ENCODE measurements at places on chromosomes 11 and 22.

GRCh38 chr22:39364714-39365491, 15.1 kb downstream of the SYNGR1 start:
- DNase-seq = no peak

- no peak for DNase-seq
Observed at GRCh38 chr11:95503047-95503446, 272.0 kb upstream of the SESN3 start.

GRCh38 chr11:27370374-27370773, 7.4 kb upstream of the CCDC34 start:
- no peak for DNase-seq

- DNase-seq = no peak
Observed at GRCh38 chr22:27019827-27020226, 362.4 kb downstream of the MIAT start.

GRCh38 chr11:75568616-75569219, 6.7 kb downstream of the SERPINH1 start:
- DNase-seq = no peak

DNA sequence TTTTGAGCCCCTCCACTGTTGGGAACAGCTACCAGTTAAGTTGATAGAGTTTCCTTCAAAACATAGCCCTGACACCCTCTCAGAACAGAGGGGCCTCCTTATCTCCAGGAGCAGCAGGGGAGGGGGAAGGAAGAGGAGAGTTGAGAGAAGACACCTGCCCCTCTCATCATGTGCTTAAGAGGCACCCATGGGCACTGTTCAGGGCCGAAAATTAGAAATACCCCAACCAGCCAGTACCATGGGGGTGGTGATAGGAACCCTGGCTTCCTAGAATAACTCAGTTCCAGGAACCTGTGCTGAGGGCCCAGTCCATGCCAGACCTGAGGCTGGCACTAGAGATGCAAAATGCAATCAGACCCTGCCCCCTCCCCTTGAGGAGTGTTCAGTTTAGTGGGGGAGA, 9.3 kb upstream of the GDPD5 start:
- no peak for DNase-seq

DNA sequence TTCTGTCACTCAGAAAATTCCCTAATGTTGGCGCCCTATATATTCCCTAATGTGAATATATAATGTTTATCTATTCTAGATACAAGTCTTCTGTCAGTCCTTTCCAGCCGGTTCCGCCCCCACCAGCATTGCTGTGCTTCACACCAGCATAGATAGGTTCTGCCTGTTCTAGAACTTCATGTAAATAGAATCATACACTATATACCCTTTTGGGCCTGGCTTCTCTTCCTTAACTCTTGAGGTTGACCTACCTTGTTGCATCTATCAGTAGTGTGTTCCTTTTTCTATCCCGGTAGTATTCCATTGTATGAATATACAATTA, 34.6 kb downstream of the OTOG start:
- no peak for DNase-seq

DNA sequence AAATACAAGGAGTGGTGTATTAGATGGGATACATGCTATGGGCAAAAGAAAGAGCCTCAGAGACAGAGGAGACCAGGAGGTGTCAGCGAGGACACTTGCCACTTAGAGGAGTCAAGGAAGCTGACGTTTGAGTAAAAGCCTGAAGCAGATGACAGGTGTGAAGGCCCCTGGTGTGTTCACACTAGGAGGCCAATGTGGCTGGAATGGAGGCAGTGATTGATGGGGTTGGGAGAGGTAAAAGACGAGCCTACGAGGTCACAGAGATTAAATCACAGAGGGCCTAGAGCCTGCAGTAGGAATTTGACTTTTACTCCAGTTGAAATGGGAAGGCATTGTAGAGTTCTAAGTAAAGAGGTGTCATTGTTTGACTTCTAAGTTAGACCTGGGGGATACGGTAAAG, 12.0 kb upstream of the GDPD5 start:
- no peak for DNase-seq

GRCh38 chr11:1421291-1421690, 31.6 kb downstream of the BRSK2 start:
- no peak for DNase-seq

GRCh38 chr22:30485362-30485988, 13.7 kb upstream of the SEC14L3 start:
- peak; percentile 46 for DNase-seq

DNA sequence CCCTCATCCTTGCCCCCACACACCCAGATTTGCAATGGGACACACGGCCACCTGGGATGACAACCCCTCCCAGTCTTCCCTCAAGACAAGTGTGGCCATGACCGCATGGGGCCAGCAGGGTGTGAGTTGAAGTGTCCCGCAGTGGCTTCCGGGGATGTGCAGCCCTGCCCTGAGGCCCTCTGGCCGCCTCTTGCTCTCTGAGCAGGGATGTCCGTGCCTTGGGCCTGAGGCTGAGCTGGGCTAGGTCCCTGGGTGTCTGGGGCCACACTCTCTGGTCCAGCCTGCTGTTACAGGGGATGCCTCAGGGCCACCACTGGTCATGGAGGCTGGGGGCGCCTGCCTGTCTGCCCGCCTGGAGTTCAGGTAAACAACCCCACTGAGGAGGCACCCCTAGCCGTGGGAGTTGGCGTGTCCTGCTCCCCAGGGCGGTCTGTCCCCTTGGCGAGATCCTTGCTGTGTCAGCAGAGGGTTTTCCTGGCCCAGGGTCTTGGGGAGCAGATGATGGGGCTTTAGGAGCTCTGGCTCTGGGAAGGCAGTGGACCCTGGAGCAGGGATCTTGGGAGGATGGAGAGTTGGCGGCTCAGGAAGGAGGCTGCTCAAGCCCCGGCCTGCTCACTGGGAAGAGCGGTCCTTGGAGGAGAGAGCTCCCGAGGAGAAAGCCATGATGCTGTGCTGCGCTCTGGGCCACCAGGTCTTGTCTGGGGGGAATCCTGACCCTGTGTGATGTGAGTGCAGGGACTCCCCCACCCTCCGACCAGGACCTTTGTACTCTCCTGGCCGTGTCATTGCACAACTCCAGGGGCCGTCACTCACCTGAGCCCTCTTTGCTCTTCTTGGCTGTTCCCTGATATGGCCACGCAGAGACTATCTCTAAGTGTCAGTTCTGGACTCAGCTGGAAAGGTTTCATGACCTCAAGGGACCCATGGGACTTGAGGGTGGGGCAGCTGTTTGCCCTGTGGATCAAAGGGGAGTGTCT, 67.9 kb downstream of the KCNQ1 start:
- no peak for DNase-seq

GRCh38 chr11:66473608-66474515, 6.4 kb upstream of the DPP3 start:
- DNase-seq = no peak

GRCh38 chr22:25370322-25370721, 150.9 kb downstream of the CRYBB2 start:
- DNase-seq = no peak

- DNase-seq = no peak
Observed at GRCh38 chr11:24297461-24297860, 199.4 kb upstream of the LUZP2 start.

- no peak for DNase-seq
Observed at GRCh38 chr11:17767914-17768313, 33.3 kb downstream of the KCNC1 start.

DNA sequence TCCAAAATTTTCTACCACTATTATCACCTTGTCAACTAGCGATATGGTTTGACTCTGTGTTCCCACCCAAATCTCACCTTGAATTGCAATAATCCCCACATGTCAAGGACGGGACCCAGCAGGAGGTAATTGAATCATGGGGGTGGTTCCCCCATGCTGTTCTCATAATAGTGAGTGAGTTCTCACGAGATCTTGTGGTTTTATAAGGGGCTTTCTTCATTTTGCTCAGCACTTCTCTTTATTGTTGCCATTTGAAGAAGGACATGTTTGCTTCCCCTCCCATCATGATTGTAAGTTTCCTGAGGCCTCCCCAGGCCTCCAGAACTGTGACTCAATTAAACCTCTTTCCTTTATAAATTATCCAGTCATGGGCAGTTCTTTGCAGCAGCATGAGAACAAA, 73.5 kb upstream of the ZC3H12C start:
- DNase-seq = no peak

DNA sequence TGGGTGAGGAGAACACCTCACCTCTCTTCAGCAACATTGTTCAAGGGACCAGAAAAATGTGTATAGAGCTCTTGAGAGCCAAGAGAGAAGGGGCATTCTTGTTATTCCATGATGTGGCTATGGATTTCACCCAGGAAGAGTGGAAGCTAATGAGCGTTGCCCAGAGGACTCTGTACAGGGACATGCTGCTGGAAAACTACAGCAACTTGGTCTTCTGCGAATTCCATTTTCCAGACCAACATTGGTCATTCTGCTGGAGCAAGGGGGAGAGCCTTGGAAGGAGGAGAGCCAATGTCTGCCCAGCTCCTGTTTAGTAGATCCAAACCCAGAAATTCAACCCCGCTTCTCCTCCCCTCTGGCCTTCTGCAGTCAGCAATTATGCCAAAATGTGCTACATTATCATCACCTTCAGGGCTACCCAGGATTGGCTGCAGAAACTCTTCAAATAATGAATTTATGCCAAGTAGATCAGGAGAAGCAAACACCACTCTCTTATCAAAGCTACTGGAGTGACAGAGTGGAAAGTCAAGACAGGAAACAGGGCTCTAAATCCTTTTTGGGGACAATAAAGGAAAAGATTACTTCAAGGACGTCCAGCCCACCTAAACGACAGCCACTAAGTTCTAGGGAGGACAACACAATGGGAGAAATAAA, 707.5 kb upstream of the LUZP2 start:
- no peak for DNase-seq

- DNase-seq = no peak
Observed at GRCh38 chr22:29112121-29112520, 39.3 kb downstream of the KREMEN1 start.

DNA sequence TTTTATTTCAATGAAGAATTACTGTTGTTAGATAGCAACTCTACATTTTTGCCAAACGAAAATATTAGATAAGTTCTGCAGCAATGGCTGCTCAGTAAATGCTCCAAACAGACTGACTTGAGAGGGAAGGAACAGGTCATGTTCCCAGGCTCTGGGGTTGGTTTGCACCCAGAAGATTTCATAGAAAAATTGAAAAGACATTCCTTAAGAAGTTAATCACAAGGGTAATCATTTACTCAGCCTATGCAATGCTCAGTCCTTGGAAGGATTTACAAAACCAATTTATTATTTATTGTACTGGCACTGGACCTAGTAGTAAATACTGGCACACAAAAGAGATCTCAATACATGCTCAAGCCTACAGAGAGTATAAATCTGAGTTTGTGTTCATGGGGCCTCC, 179.1 kb upstream of the MTNR1B start:
- DNase-seq = no peak

GRCh38 chr11:107102692-107103477, 84.6 kb upstream of the GUCY1A2 start:
- DNase-seq = no peak

GRCh38 chr11:78187366-78188285, 800 bp downstream of the KCTD21 start:
- no peak for DNase-seq

GRCh38 chr11:112881461-112881860, 79.8 kb upstream of the NCAM1 start:
- DNase-seq = peak; percentile 92

DNA sequence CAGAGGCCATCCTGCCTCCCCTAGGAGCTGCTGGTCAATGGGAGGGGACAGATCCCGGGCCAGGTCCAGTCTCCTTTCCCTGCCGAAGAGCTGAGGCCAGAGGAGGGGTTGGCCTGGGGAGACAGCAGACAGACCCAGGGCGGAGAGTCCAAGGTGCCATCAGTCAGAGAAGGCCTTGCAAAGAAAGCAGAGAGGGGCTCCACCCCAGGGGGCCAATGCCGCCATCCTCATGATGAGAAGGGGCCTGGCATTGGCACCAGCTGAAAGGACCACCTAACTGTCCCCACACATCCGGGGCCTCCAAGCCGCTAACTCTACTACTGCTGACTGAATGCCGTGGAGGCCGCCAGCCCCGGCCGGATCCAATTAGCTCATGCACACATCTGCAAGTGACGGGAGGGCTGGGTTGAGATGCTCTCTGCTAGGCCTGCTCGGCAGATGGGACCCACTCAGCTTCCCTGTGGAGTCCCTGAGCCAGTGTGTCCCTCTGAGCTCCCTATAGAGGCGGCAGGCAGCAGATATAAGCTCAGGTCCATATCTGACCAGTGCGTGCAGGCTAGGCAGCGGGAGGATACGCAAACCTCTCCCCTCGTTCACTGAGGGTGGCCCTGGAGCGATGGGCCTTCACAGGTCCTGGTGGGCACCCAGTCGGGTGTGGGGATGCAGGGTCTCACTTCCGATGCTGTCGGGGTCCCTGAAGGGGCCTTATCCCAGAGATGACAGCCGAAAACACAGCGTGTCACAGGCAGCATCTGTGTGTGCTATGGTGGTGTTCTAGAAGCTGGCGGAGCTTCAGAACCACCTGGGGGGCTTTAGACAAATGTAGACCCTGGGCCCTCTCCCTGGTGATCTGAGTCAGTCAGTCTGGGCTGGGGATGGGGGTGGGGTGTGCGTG, 183.9 kb downstream of the CTTN start:
- peak; percentile 61 for DNase-seq

DNA sequence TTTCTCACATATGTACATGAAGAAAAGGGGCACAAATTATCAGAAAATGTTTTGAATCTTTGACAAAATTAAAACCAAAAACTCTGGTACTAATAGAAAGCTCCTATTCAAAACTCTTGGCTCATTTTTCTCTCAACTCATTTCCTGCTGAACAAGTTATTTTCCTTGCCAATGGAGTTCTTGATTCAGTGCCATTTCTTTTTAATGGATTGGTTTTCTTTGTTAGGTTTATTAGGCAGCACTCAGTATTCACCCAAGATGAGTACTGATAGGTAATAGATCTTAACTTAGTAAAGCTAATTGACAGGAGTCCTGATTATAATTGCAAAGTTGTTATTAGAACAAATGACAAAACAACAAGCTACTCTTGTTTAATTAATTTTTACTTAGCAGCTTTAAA, 279.4 kb upstream of the PDGFD start:
- DNase-seq = no peak

DNA sequence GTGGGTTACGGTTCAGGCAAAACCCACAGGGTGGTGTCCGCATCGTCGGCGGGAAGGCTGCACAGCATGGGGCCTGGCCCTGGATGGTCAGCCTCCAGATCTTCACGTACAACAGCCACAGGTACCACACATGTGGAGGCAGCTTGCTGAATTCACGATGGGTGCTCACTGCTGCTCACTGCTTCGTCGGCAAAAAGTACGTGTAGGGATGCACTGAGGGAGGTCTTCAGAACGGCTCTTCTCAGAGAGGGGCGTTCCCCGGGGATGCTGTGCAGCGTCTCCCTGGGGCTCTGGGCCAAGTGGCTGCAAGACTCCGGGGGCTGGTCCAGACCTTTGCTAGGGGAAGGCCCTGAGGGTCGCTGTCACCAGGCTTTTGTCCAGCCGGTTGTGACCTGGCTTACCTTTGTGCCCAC, 1.3 kb downstream of the ACR start:
- DNase-seq = no peak

- DNase-seq = no peak
Observed at GRCh38 chr11:13635290-13635689, 33.2 kb upstream of the FAR1 start.

Data from SK-N-DZ (cell line).